ENCODE measurements at places on chromosomes 2 and 18.

DNA sequence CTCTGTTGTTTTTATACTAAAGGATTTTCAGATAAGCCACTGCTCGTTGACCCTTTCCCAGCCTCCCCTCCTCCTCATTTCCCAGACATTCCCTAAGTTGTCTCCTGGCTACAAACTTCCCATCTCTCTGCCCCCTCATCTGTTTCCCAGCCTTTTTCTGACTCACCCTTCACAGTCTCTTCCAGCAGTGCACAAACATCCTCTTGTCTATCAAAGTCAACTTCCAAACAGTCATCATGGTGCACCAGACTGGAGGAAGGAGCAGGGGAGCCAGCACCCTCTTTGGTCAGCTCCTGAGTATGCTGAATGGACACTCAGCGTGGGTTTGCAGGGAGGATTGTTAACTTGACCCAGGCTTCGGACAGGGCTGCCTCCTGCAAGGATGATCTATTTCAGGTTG is 26.6 kb upstream of the SPRED2 start:
- DNase-seq = no peak

DNA sequence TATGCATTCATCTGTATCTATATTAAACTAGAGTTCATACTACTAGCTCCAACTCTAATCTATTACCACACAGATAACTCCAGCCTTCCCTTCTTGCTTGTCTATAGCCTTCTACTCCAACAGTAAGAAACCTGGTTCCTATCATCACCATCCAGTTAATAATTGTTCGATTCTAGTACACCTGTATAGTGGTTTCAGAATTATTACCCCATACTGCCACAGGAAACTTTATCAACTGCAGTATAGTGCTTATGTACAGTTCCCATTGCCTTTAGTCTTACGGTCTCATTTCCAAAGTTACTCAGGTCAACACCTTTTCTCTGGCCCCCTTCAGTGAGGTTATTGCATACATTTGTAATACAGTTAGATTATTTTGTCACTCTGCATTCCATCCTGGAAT is 14.5 kb downstream of the METTL8 start:
- no peak for DNase-seq

GRCh38 chr2:177174486-177174885 is 38.1 kb upstream of the HNRNPA3 start:
- no peak for DNase-seq

- no peak for DNase-seq
These were observed 87.7 kb downstream of the EHBP1 start for GRCh38 chr2:62793213-62793612.

- DNase-seq = no peak
These were observed at the start of gene KLHL41 for GRCh38 chr2:169509298-169509885. Gene KLHL41 (plus strand): TSS chr2:169509702. CDS start chr2:169509779, 77 bp downstream.

DNA sequence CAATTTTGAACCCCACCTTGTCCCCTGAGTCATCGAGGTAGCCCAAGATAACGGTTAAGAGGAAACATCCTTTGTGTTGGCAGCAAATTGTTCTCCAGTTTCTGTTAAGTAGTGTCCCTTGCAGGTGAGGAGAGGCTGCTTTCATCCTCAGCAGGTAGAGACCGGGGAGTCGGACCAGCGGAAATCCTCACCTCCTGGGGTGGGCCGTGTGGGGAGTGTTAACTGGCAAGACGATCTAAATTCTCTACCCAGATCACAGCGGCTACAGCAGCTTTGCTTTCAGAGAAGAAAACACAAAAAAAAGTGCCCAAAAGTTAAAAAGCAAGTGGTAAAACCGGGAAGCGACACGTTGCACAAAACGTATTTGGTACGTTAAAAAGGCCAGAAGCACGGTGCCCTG is 63.2 kb downstream of the ADI1 start:
- DNase-seq = no peak

DNA sequence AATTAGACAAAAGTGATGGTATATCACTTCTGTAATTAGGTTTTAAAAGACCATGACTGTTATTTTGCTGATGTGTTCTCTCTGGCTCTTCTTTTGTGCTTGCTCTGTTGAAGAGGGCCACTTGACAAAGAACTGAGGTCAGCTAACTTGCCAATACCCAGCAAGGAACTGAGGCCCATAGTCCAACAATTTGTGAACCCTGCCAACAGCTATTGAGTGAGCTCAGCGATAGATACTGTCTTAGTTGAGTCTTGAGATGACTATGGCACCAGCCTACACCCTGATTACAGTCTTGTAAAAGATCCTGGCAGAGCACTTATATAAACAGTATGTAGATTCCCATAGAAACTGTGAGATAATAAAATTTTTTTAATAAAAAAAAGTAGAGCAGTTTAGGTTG is 103.0 kb downstream of the BMPR2 start:
- DNase-seq = no peak
